Thoracic aorta (tissue), 2 donors: ENCODE measurements at places on chromosomes 12 and 14.
A peak's percentile ranks its signal among the peaks of the same experiment; 100 is the strongest.

- DNase-seq: no peak
- H3K27ac ChIP-seq: no peak overlapping the region
- peaks cover 6% of the 10 kb centered on the region for H3K36me3 ChIP-seq
- no peak overlapping the region for H3K4me3 ChIP-seq
- H3K4me1 ChIP-seq: peaks cover 15% of the 10 kb centered on the region
- no peaks in the 10 kb centered on the region for H3K27me3 ChIP-seq
Observed at GRCh38 chr12:106863189-106863588, 88.7 kb downstream of the RIC8B start.

- H3K27ac ChIP-seq: no peak overlapping the region
- peaks cover 24% of the 10 kb centered on the region for H3K4me1 ChIP-seq
- no peak for DNase-seq
Observed at GRCh38 chr12:120118321-120119061, 1.9 kb upstream of the RAB35 start.

DNA sequence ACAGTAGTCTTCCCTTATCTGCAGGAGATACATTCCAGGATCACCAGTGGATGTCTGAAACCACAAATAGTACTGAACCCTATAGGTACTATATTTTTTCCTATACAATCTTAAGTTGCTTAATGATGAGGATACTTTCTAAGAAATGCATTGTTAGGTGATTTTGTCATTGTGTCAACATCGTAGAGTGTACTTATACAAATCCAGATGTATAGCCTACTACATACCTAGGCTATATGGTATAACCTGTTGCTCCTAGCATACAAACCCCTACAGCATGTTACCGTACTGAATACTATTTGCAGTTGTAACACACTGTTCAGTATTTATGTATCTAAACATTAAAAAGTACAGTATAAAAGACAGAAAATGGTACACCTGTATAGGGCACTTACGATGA is 165.9 kb downstream of the SLC35F4 start:
- H3K27ac ChIP-seq: no peak overlapping the region
- DNase-seq: no peak
- H3K36me3 ChIP-seq: no peaks in the 10 kb centered on the region
- H3K4me1 ChIP-seq: no peaks in the 10 kb centered on the region
- no peaks in the 10 kb centered on the region for H3K27me3 ChIP-seq

DNA sequence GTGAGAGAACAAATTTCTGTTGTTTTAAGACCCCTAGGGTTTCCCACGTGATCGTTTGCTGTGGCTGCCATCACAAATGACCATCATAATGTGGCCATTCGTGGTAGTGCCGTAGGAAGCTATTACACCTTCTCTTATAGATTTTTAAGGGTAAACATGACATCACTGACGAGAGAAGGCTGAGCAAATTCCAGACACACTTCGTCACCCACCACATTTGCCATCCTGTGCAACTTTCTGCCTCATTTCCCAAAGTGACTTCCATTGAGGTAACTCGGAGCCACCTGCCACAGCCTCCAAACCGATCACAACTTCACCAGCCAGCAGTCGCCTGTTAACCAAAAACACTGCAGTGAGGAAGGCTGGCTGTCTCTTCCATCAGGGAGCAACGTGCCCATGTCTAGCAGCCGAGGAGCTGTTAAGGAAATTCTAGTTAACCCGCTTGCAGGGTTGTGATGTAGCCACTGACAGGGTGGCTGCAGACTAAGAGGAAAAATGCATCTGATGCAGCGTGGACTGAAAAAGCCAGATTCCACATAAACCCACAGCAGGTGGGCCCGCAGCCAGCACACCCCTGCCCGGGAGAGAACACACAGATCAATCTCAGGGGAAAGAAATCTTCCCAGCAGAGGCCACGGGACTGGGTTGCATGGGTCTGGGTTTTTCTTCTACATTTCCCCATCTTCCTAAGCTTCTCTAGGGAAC is 44.6 kb downstream of the CCDC85C start:
- no peak overlapping the region for H3K27ac ChIP-seq
- H3K4me1 ChIP-seq: peaks cover 3% of the 10 kb centered on the region
- no peaks in the 10 kb centered on the region for H3K27me3 ChIP-seq
- no peak for DNase-seq
- H3K4me3 ChIP-seq: no peak overlapping the region

- H3K27me3 ChIP-seq: no peaks in the 10 kb centered on the region
- H3K4me3 ChIP-seq: no peak overlapping the region
- no peak overlapping the region for H3K27ac ChIP-seq
- DNase-seq: no peak
Observed at GRCh38 chr12:57231276-57232021, 1.9 kb downstream of the SHMT2 start.

DNA sequence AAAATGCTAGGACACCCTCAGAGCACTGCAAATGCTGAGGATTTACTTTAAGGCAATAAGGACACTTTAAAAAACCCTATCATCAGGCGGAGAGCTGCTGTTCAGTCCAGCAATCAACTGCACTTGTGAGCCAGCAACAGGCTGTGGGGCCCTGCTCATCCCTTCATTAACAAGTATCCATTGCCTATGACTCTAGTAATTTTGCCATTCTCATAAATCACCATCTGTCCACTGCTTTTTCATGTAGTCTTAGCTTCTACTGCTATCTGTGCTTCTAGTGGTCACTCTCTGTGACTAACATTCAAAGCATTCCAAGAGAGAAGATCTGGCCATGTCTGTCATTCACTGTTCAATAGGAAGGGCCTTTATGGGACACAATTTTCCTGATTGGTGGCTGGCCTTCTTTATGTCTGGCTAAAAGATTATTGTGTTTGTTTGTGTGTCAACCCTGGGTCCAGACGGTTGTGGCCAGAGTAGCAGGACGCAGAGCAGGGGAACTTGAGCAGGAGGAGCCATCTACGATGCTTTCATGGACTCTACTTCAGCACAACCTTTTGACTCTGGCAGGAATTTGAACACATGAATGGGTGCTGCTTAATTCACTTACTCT is 3.6 kb upstream of the KRAS start:
- no peak for DNase-seq
- H3K36me3 ChIP-seq: no peaks in the 10 kb centered on the region
- no peaks in the 10 kb centered on the region for H3K27me3 ChIP-seq
- no peak overlapping the region for H3K4me3 ChIP-seq
- no peaks in the 10 kb centered on the region for H3K4me1 ChIP-seq

- H3K27ac ChIP-seq: no peak overlapping the region
- H3K36me3 ChIP-seq: peaks cover 16% of the 10 kb centered on the region
- H3K27me3 ChIP-seq: no peaks in the 10 kb centered on the region
- H3K4me3 ChIP-seq: no peak overlapping the region
Observed at GRCh38 chr14:76073717-76074116, 78.0 kb upstream of the GPATCH2L start.

DNA sequence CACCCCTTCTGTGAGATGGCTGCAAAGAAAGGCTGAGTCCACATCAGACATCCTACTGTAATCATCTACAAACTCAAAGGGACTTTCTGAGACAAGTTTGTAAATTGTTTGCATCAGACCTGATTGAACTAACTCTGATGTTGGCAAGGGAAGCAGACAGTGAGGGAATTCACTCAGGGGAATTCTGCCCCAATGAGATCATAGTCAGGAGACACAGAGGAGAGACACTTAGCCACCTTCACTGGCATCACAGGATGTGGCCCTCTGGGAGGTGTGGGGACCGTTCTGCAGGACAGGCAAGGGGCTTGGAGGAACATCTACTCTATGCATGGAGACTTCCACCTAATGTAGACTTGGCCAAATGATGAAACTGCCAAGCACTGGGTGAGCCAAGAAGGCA is 70.7 kb upstream of the DDX11 start:
- no peaks in the 10 kb centered on the region for H3K36me3 ChIP-seq
- H3K4me1 ChIP-seq: no peaks in the 10 kb centered on the region
- DNase-seq: no peak
- no peak overlapping the region for H3K27ac ChIP-seq

DNA sequence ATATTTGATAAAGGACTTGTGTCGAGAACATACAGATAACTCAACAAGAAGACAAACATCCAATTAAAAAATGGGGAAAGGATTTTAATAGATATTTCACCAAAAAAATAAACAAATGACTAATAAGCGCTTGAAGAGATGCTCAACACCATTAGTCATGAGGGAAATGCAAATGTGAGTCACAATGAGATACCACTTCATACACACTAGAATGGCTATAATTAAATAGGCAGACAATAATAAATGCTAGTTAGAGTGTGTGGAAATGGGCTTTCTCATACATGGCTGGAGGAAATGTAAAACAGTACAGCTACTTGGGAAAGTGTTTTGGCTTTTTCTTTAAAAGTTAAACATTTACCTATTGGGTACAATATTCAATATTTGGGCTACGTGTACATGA is 34.8 kb downstream of the DLK1 start:
- H3K36me3 ChIP-seq: no peaks in the 10 kb centered on the region
- no peak overlapping the region for H3K27ac ChIP-seq
- no peak for DNase-seq
- H3K4me1 ChIP-seq: no peaks in the 10 kb centered on the region
- no peaks in the 10 kb centered on the region for H3K27me3 ChIP-seq

DNA sequence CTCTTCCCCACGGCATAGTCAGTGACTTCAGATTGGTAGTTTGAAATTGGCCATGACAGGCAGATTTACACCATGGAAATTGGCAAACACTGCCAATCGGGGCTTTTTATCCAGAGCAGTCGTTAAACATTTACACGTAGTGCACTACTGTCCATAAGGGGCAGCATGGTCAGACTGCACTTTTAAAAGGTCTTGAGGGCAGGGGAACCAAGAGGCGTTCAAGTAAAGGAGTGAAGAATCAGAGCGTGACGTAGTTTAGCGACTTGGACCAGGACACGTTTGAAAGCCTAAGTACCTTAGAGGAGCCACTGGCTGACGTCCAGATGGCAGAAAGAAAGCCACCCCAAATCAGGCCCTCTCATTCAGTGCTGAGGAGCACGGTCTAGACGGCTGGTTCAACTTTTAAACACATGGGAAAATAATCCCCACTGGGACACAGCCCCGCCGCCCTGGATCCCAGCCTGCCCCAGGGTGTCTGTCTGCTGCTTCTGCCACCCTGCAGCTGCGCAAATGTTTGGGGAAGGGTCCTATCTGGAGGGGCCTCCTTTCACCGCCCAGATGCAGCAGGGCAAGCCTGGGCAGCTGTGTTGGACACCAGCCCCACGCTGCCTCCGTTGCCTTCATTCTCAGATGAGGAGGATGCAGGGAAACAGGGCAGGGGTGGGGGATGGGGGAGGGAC is 52.5 kb upstream of the PPP2R5C start:
- no peak overlapping the region for H3K4me3 ChIP-seq
- no peaks in the 10 kb centered on the region for H3K36me3 ChIP-seq
- peaks cover 4% of the 10 kb centered on the region for H3K4me1 ChIP-seq
- no peaks in the 10 kb centered on the region for H3K27me3 ChIP-seq
- no peak overlapping the region for H3K27ac ChIP-seq
- DNase-seq: no peak

DNA sequence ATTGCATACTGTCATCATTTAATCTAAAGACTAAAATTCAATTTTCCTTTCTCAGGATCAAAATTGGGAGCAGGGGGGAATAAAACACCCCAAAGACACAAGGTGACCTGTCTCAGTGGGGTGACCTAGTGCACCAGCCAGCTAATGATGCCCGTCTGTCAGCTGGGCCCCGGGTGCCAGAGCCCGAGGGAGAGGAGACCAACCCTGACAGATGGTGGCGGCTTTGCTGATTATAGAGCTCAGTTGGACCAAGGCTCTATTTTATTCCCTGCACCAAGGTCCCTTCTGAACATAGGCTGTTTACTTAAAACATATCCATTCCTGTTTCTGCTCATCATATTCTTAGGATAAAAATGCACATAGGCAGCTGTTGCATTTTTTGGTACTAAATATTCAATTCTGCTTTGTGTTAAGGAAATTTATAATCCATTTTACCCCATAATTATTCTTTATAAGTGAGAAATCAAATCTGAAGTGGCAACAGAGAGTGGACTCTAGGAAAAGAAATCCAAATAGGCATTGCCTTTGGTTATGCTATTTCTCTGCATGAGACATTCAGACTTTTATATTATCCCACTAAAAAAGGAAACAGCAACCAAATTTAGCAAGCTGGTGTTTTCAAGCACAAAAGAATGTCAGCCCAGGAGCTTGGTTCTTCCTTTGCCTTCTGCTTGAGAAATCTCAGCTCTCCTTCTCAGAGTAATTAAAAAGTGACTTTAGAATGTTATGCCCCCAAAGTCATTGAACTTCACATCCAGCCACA is 96.8 kb upstream of the IFNG-AS1 start:
- H3K36me3 ChIP-seq: no peaks in the 10 kb centered on the region
- H3K27ac ChIP-seq: peak overlapping the region; percentile 50
- no peak for DNase-seq
- no peak overlapping the region for H3K4me3 ChIP-seq

DNA sequence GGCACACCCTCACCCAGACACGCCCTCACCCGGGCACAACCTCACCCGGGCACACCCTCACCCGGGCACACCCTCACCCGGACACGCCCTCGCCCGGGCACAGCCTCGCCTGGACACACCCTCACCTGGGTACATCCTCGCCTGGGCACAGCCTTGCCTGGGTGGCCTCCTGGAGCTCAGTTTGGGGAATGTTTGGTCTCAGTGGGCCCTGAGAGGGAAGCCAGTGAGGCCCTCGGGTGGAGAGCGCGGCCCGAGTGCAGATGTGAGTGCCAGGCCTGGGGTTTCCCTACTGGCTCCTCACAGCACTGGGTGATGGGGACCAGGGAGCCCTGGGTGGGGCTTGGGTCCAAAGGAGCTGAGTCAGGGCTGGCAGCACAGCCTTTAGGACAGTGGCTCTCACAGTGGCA is 23.8 kb downstream of the GALNT9 start:
- no peak overlapping the region for H3K4me3 ChIP-seq
- H3K4me1 ChIP-seq: no peaks in the 10 kb centered on the region
- no peak overlapping the region for H3K27ac ChIP-seq
- no peaks in the 10 kb centered on the region for H3K27me3 ChIP-seq
- H3K36me3 ChIP-seq: no peaks in the 10 kb centered on the region
- DNase-seq: no peak

DNA sequence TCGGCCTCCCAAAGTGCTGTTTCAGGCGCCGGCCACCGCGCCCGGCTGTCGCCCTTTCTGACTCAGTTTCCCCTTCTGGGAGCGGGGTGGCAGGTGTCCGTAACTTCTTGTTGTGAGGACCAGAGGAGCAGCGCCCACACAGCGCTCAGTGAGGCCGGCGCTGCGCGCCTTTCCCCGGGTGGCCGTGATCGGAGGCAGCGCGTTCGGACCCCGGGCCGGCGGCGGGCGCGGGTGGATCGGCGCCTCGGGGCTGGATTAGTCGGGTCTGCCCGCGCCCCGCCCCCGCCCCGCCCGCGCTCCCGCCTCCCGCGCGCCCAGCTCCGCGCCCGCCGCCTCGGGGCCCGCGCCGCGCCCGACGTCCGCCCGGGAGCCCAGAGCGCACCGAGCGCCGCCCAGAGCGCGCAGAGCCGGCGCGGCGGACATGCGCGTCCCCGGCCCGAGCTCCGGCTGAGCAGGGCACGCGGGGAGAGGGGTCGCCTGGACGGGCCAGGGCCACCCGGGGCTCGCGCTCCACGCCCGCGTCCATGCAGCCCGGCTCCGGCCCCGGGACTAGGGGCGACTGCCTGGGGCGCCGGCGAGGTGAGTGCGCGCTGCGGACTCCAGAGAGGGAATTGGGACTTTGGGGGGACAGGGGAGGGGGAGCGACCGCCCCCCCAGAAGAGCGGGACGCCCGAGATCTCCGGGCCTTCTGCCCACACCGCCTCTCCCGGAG is 50.6 kb downstream of the LRCOL1 start:
- DNase-seq: no peak
- no peaks in the 10 kb centered on the region for H3K36me3 ChIP-seq
- H3K4me3 ChIP-seq: peak overlapping the region; percentile 79
- H3K4me1 ChIP-seq: peaks cover 3% of the 10 kb centered on the region

GRCh38 chr14:101721951-101722661 is 39.4 kb upstream of the PPP2R5C start:
- peak overlapping the region; percentile 26 for H3K27ac ChIP-seq
- H3K4me1 ChIP-seq: no peaks in the 10 kb centered on the region
- no peaks in the 10 kb centered on the region for H3K27me3 ChIP-seq
- no peak for DNase-seq
